ENCODE measurements at places on chromosomes 6 and 20. TPM values are rescaled to one million over a fixed set of nuclear protein-coding genes. Genes with fewer than 3 reads are reported as not detected.

DNA sequence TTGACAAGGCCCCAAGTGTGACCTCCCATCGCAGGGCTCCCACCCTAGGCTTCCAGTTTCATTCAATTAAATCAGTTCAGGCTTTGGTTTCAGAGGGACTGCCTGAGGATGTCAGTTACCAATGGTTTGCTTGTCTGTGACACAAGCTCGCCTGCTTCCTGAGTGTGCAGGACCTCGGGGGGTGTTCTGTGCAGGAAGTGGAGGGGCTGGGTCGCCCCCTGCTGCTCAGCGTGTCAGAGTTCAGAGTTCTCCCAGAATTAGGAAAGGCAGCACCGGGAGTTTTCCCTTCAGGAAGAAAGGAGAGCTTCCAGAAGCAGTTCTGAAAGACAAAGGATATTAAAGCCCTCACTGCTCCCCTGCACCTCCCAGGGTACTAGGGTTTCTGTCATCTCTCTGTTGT is 50.8 kb upstream of the TGM3 start:
- DNase-seq: no peak
- H3K36me3 ChIP-seq: no peaks in the 10 kb centered on the region
- H3K4me3 ChIP-seq: no peak overlapping the region
- no peaks in the 10 kb centered on the region for H3K4me1 ChIP-seq
- H3K27me3 ChIP-seq: peaks cover 4% of the 10 kb centered on the region
- H3K27ac ChIP-seq: no peak overlapping the region

- no peak overlapping the region for H3K27ac ChIP-seq
- no peak overlapping the region for H3K4me3 ChIP-seq
- no peaks in the 10 kb centered on the region for H3K4me1 ChIP-seq
- H3K36me3 ChIP-seq: no peaks in the 10 kb centered on the region
- H3K27me3 ChIP-seq: no peaks in the 10 kb centered on the region
Measured at GRCh38 chr20:61567204-61567603, 315.1 kb downstream of the CDH4 start.

- peak overlapping the region; percentile 84 for H3K4me3 ChIP-seq
- no peak for DNase-seq
- H3K27ac ChIP-seq: peak overlapping the region; percentile 96
- H3K36me3 ChIP-seq: peaks cover 7% of the 10 kb centered on the region
- peaks cover 19% of the 10 kb centered on the region for H3K4me1 ChIP-seq
Measured at GRCh38 chr6:136793363-136793762, 1.1 kb upstream of the MAP3K5 start.

DNA sequence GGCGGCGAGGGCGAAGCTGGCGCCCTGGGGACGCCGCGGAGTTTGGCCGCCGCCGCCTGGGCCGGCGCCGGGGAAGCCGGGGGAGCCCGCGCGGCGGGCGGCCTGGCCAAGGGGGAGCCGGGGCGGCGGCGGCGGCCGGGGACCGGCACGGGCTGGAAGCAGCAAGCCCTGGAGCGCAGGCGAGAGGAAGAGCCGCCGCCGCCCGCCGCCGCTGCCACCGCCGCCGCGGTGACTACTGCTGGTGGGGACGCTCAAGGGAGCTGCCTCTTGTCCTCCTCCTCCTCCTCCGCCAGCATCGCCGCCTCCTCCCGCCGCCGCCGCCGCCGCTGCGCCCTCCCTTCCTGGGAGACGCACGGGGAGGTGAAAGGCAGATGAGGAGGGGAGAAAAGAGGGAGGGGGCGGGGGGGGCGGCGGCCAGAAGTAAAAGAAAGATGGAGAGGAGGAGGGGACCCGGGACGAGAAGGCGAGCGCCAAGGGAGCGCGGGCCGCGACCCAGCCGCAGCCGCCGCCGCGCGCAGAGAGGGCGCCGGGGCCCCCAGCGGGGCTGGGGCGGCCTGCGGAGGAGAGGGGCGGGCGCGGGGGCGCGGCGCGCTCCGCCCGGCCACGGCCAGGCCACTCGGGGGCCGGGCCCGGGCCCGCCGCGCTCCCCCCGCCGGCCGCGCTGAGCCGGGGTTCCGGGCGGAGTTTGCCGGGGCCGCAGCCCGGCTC is 846 bp downstream of the PDE10A start:
- DNase-seq: no peak
- H3K4me3 ChIP-seq: no peak overlapping the region

DNA sequence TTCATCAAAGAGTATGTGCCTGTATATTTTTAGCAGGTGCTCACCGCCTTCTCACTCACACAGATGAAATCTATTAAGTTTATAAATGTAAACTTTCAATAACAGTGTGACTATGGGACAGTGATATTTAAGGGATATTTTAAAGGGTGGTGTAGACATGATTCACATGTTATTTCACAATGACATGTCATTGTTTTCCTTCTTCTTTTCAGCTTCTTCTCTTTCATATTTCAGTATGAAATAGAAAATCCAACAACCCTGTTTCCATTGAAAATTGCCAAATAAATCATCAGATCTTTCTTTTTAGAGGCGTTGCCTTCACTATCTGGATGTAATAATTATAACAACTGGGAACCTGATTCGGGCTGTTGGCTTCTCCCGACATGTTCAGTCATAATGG is 54.8 kb downstream of the PFDN4 start:
- H3K36me3 ChIP-seq: no peaks in the 10 kb centered on the region
- H3K4me1 ChIP-seq: peaks cover 7% of the 10 kb centered on the region
- no peak overlapping the region for H3K4me3 ChIP-seq
- DNase-seq: no peak
- peaks cover 1% of the 10 kb centered on the region for H3K27me3 ChIP-seq

DNA sequence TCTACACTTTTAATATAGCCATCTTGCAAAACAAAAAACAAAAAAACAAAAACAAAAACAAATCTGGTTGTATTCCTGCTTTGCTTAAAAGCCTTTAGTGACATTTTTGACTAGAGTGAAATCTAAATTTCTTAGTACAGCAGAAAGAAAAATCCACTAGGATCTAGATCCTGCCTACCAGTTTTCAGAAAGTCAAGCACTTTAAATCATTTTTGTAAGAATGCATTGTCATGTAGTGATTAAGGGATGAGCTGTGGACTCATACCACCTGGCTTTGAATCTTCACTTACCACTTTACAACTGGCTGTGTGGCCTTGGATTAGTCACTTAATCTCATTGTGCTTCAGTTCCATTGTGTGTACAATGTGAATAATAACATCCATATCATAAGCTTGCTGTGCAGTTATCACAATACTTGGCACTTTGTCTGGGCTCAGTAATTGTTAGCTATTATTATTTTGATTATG is 4.0 kb downstream of the MKKS start:
- no peak overlapping the region for H3K27ac ChIP-seq
- peaks cover 27% of the 10 kb centered on the region for H3K4me1 ChIP-seq
- peaks cover 6% of the 10 kb centered on the region for H3K36me3 ChIP-seq
- H3K27me3 ChIP-seq: no peaks in the 10 kb centered on the region
- H3K4me3 ChIP-seq: no peak overlapping the region

The SRC gene
- total RNA-seq: 3.6 TPM

The EMILIN3 gene
- 0.58 TPM for total RNA-seq

- no peak overlapping the region for H3K27ac ChIP-seq
- H3K4me1 ChIP-seq: no peaks in the 10 kb centered on the region
- H3K4me3 ChIP-seq: no peak overlapping the region
- DNase-seq: no peak
- no peaks in the 10 kb centered on the region for H3K27me3 ChIP-seq
Measured at GRCh38 chr6:74603322-74604076, 602.4 kb downstream of the COL12A1 start.

GRCh38 chr6:91045161-91045560 is 458.3 kb upstream of the MAP3K7 start:
- no peak overlapping the region for H3K27ac ChIP-seq
- H3K36me3 ChIP-seq: no peaks in the 10 kb centered on the region
- no peaks in the 10 kb centered on the region for H3K27me3 ChIP-seq

The SRMS gene
- total RNA-seq: not detected

The RAMACL gene
- total RNA-seq: 0.14 TPM

GRCh38 chr20:51462566-51463276 is 79.8 kb downstream of the NFATC2 start:
- H3K4me3 ChIP-seq: no peak overlapping the region
- no peak overlapping the region for H3K27ac ChIP-seq
- H3K27me3 ChIP-seq: no peaks in the 10 kb centered on the region
- DNase-seq: no peak
- H3K4me1 ChIP-seq: peaks cover 22% of the 10 kb centered on the region
- peaks cover 62% of the 10 kb centered on the region for H3K36me3 ChIP-seq

The FERMT1 gene
- 0.71 TPM for total RNA-seq

- no peaks in the 10 kb centered on the region for H3K36me3 ChIP-seq
- peak; percentile 66 for DNase-seq
- no peak overlapping the region for H3K4me3 ChIP-seq
Measured at GRCh38 chr6:11585426-11586016, 48.0 kb downstream of the TMEM170B start.

GRCh38 chr6:11977738-11978137 is 34.4 kb upstream of the HIVEP1 start:
- H3K27me3 ChIP-seq: peaks cover 2% of the 10 kb centered on the region
- H3K36me3 ChIP-seq: no peaks in the 10 kb centered on the region
- H3K4me1 ChIP-seq: peaks cover 15% of the 10 kb centered on the region
- no peak overlapping the region for H3K27ac ChIP-seq

The ENPP3 gene
- total RNA-seq: 1.4 TPM

The HLA-DQB2 gene
- total RNA-seq: 0.28 TPM

The PTK7 gene
- total RNA-seq: 4.3 TPM

The RBPJL gene
- total RNA-seq: not detected

- H3K27ac ChIP-seq: peak overlapping the region; percentile 10
- no peaks in the 10 kb centered on the region for H3K36me3 ChIP-seq
- peaks cover 14% of the 10 kb centered on the region for H3K27me3 ChIP-seq
- H3K4me3 ChIP-seq: no peak overlapping the region
- no peak for DNase-seq
Measured at GRCh38 chr20:50217207-50217949, 26.7 kb downstream of the CEBPB start.

The KCNK16 gene
- not detected for total RNA-seq

The TNNC2 gene
- not detected for total RNA-seq

DNA sequence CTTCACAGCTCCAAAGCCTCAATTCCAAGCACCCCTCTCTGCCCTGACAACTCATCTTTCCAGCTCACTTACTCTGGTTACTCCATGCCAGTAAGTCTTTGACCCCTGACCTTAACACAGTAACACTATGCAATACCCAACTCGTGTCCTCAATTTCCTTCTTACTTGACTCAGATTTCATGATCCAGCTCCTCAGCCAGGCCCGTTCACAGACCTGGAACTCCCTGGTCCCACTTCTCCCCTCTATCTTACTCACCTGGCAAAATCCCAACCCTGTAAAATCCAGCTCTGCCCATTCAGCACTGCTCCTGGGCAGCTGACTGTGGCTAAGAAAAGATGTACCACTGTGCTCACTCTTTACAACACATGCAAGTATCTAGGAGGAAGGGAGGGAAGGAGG is 7.9 kb downstream of the GNL1 start:
- peaks cover 19% of the 10 kb centered on the region for H3K4me1 ChIP-seq
- peak overlapping the region; percentile 3 for H3K27ac ChIP-seq
- no peak overlapping the region for H3K4me3 ChIP-seq
- peaks cover 62% of the 10 kb centered on the region for H3K36me3 ChIP-seq
- DNase-seq: no peak

DNA sequence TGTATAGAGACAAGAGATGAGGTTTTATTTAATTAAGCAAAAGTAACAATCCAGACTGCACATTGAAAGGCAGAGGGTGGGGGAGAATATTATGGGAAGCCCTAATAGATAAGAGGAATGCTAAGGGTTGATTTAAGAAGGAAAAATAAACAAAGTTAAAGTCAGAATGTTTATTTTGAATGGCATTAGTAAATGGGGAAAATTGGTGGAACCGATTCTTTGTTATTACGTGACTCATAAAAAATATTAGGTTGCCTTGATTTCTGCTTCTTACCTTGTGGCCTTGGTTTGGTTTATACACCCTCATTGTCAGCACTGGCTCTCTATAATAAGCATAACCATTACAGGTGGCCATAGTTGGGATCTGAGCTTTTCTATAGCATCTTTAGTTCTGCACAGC is 674.8 kb upstream of the CITED2 start:
- DNase-seq: no peak
- H3K36me3 ChIP-seq: no peaks in the 10 kb centered on the region
- peaks cover 2% of the 10 kb centered on the region for H3K27me3 ChIP-seq
- H3K4me3 ChIP-seq: no peak overlapping the region
- no peaks in the 10 kb centered on the region for H3K4me1 ChIP-seq
- H3K27ac ChIP-seq: no peak overlapping the region

DNA sequence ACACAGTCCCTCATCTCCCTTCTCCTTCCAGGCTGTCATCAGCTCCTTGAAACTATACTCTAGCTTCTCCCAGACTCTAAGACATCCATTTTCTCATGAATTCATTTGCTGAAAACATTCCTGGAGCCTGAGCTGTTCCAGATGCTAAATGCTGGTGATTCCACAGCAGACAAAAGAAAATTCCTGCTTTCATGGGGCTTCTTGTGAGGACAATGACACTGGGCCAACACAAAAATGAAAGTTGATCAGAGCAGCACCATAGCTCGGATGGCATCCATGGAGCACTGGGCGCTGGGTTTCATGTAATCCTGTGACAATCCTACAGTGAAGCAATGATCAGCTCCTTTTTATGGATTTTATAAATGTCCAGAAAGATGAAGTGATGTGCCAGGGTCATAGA is 47.4 kb upstream of the STX16 start:
- H3K27me3 ChIP-seq: peaks cover 2% of the 10 kb centered on the region
- no peak for DNase-seq
- H3K27ac ChIP-seq: no peak overlapping the region
- no peak overlapping the region for H3K4me3 ChIP-seq

The BMP6 gene
- 0.50 TPM for total RNA-seq

DNA sequence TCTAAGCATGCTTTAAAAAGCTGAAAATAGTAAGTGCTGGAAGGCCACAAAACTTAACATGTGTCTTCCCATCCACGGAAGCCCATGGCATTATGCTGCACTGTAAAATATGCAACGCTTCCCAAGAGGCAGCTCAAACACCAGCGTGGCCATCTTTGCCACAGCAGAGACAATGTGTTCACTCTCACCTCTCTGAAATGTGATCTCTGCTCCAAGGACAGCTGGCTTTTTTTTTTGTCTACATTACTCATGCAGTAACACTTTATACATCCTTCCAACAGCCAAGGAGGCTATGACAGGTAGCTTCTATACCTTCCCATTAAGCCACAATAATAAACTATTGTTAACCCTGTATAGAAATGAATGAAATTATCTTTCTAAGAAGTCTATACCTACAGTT is 49.2 kb downstream of the BLOC1S5 start:
- no peak overlapping the region for H3K27ac ChIP-seq
- H3K36me3 ChIP-seq: peaks cover 9% of the 10 kb centered on the region
- no peak overlapping the region for H3K4me3 ChIP-seq
- DNase-seq: no peak

The ITPA gene
- 103 TPM for total RNA-seq

The SLC52A3 gene
- not detected for total RNA-seq
